ENCODE measurements at places on chromosomes 5 and 9.

DNA sequence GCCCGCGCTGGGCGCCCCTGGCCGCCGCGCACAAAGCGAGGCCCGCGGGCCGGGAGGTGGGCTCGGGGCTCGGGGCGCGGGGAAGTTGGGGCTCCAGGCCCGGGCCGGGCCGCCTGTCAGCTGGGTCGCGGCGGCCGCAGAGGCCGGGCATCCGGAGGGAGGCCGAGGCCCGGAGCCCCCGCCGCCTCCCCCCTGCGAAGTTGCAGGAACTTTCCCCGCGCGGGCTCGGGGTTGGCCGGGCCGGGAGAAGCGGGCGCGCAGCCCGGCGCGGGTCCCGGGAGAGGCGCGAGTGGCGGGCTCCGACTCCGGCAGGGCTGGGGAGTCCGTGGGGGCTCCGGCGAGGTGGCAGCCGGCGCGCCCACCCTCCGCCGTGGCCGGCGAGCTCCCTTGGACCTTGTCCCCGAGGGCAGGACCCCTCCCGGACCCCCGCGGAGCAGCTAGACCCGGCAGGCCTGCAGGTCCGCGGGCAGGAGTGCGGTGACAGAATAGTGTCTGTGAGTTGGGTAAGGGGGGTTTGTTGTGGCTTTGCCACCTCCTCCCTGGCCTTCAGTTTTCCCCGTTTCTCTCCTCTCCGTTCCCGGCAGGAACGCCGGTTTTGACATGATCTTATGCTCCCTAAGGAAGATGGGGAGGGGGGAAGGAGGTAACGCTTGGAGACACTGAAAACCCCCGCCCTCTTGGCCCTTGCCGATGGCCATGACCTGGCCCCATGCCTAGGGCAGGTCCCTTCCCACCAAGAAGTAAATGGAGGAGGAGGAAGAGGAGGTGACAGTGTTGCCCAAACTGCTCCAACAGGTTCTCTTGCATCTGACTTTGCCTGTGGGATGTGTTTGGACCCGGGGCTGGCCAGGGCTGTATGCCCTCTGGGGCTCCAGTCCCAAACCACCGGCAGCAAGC lies 942 bp downstream of the PHF2 start:
- DNase-seq = no peak

GRCh38 chr5:179452356-179453230 lies 97.8 kb upstream of the RUFY1 start:
- no peak for DNase-seq

GRCh38 chr9:126348911-126349550 lies 22.4 kb downstream of the MVB12B start:
- DNase-seq = no peak

- no peak for DNase-seq
Observed at GRCh38 chr9:16985559-16986348, 115.3 kb upstream of the BNC2 start.

DNA sequence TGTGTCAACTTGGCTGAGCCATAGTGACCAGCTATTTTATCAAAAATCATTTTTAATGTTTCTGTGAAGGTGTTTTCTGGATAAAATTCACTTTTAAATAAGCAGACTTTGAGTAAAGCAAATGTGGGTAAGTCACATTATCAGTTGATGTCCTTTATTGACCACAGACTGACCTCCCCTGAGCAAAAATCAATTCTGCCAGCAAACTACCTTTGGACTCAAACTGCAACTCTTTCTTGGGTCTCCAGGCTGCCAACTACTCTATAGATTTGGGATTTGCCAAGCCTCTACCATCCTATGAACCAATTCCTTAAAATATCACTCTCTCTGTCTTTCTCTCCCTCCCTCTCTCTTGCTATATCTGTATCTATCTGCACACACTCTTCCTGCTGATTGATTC lies 1571.7 kb upstream of the NUDT12 start:
- no peak for DNase-seq

GRCh38 chr5:178561746-178562264 lies 28.4 kb downstream of the COL23A1 start:
- DNase-seq = no peak

GRCh38 chr5:45609661-45610060 lies 86.5 kb downstream of the HCN1 start:
- DNase-seq = no peak

All from stimulated activated CD8-positive, alpha-beta memory T cell treated with anti-CD3 and anti-CD28 coated beads, Interleukin-4, amount 100 ng/mL, for 1 hour (primary cell).